ENCODE measurements at places on chromosomes 2 and 18.

GRCh38 chr2:11482473-11483035, 16.6 kb upstream of the E2F6 start:
- DNase-seq, result no peak

GRCh38 chr2:225466891-225467604, 67.5 kb downstream of the NYAP2 start:
- DNase-seq, result no peak

- DNase-seq, result no peak
These were observed 899 bp upstream of the PELI1 start for GRCh38 chr2:64145119-64145518.

DNA sequence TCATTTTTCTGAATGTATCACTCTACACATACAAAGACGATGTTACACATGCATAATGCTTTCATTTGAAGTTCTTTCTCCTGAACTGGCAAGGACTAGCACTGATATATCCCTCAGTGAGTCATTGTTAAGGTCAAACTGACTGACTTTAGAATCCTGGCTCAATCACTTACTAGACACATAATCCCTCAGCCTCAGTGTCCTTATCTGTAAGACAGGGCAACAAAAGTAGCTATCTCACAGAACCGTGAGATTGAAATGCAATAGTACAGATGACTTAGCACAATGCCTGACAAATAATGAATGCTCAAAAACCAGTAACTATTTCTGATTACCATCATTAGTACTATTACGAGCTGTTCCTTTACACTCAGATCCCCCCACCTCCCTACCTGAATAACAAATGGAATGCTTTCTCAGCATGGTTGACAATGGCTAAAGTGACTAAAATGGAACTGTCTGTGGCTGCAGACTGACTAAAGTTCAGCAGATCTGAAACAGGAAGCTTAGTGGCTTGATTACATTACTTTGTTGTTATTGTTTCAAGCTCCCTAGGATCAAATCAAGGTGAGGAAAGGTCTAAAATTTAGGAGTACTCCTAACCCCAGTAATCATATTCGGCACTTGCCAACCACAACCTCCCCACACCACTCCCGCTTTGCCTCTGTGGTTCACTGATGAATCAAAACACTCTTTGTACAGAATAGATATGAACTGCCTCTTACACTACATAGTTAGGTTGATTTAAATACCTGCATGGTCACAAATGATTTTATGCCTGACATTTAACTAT, 35.8 kb upstream of the CACNB4 start:
- DNase-seq, result no peak

DNA sequence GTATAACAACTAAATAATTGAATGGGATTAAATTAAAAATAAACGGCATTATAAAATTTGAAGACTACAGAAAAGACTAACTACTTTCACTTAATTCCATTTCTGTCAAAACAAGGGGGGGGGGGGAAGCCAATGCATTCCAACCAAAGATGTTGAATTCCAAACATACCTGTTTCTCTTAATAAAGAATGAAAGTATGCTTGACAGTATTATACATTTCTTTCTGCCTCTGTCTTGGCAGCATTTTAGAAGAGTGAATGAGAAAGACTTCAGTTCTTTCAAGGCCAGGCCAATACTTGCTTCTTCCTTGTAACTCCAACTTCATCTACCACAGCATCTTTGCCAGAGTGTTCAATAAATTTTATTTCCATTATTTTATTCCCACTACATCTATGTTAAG, 65.9 kb downstream of the PDE11A start:
- DNase-seq, result no peak

DNA sequence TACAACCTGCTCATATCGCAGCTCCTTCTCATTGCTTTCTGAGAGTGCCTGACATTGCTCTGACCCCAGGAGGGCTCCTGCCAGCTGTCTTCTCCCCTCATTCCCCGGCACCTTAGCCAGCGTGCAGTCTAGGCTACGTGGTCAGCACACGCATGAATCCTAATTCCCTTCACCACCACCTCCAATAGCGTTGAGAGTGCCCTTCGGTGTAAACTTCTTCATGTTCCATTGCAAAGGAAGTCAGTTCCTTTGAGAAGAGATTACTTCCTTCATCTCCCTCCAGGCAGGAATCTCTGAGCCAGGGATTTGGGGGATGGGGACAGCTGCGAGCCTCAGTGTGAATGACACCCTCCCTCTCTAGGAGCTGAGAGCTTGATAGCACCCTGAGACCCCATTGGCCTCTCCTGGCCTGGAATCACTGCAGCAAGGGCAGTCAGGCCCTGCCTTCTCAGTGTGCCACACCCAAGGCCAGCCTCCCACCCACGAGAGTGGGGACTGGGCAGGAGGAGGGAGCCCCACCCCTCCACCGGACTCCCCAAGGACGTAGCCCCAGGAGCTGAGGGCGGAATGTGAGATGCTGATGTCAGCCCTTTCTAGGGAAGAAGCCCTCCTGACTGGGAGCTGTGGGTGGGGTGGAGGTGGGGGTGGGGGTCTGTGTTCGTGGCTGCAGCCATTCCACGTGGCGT, 53.4 kb downstream of the SLC66A2 start:
- no peak for DNase-seq

- no peak for DNase-seq
These were observed 40.0 kb upstream of the ATG16L1 start for GRCh38 chr2:233211548-233211895.

- DNase-seq, result no peak
These were observed 27.2 kb downstream of the RNF152 start for GRCh38 chr18:61865466-61866175.

DNA sequence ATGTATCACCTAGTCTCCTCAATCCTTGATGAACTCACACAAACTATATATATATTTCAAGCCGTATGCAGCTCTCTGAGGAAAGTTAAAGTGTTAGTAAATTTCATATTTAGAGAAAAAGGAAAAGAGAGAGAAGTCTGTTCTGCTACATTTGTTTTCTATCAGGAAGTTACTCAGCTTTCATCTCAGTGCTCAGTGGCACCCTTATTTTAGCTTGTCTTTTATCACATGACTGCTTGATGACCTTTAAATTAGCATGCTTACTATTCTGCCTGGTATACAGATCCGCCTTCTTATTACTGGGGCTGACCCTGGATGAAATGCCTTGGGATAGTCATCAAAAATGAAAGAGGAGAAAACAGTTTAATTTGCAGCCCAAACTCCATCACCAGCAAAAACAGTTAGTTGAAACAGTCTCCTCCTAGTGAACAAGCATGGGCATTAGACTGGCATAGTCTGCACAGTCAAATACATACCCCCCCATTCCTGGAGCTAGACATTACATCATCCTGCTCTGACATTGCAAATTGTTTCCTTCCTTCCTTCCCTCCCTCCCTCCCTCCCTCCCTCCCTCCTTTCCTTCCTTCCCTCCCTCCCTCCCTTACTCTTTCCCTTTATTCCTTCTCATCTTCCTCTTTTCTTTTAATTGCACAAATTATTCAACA, 215.7 kb downstream of the TMEM182 start:
- DNase-seq, result no peak

DNA sequence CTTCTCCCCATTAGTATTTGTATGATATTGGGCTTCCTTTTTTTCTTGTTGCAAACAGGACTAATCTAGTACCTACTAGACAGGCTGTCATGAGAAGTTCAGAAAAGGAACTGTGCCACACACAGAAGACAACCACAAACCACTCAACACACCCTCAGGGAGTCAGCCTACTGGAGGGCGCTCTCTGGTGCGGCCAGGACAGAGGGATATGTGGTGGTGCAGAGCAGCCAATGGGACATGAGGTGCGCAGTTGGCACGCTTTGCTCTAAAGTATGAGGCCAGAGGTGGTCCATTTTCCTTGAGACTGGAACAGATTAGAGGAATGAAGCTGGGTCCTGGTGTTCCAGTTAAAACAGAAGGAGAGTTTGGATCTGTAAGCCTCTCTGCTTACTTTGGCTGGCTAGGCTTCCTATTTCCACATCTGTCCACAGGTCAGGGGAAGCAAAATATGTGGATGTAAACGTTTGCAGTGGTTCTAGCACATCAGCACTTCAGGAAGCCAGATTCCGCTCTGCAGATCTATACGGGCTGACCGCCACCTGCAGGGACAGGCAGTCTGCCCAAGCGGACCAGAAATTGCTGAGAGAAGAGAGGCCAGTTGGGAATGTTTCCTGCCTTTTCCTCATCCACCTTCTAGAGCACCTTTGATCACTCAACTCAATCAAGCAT, 114.1 kb downstream of the GFPT1 start:
- DNase-seq, result no peak

DNA sequence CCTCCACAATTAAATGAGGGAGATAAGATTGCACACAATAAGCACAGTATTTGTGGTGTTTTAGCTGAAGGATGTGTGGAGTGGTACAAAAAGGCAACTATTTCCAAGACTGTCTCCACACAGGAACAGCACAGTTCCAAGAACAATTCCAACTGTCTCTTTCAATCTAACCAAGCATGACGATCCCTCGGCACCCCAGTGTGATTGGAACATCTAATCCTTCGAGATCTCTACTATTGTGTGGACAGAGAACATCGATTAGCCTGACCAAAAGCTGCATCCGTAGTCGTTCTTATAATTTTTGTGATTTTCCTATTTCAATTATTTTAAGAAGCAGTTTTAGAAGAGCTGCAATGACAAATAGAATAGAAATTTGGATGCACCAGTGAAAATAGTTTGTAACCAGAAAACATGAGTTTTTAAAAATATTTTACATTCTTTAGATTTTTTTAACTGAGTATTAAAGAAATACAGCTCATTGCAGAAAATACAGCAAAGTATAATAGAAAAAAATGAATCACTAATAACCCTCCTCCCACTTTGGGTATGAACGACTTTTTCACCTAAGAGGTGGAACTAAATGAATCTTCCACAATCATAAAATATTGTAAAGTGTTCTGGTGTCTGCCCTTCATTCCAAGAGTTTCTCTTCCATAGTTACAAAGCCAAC, 76.4 kb upstream of the CABLES1 start:
- no peak for DNase-seq

- no peak for DNase-seq
These were observed 47.2 kb downstream of the CYB5A start for GRCh38 chr18:74244554-74244953.

- no peak for DNase-seq
These were observed 681.3 kb downstream of the ADCYAP1 start for GRCh38 chr18:1585881-1586488.

- no peak for DNase-seq
These were observed 4.4 kb upstream of the SMAD7 start for GRCh38 chr18:48954886-48955819.

DNA sequence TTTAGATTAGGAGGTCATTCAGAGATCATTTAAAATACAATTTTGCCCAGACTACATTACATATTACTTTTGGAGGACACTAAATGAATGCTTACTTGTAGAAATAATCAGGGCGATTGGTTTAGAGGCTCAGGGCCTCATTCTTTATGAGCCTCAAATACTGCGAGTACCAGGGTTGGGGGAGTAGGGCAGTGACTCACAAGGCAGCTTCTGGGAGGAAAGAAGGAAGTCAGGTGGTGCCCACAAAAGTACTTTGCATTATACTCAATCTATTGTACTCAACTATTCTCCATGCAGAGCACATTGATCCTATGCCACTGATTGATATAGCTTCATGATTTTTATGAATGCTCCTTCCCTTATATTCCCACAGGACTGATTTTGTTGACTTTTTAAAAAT, 166.9 kb downstream of the SOCS6 start:
- DNase-seq, result no peak

DNA sequence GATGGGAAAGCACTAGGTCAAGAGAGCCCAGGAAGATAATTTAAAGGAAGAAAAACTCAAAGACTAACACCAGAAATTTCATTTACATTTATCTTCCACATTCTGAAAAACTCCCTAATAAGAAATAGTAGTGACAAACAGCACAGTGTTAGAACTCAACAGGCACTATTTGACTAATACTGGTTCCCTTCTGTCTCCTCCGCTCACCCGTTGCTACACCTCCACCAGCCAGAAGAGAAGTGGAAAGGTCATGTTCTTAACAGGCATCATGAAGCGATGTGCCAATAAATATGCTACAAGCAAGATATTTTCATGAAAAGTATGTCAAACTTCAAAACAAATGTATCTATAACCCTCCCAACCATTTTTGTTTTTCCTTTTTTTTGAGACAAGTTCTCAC, 5.7 kb downstream of the ROCK1 start:
- no peak for DNase-seq

GRCh38 chr2:113980946-113981345, 91.1 kb downstream of the ACTR3 start:
- DNase-seq, result no peak

- no peak for DNase-seq
These were observed 269.3 kb upstream of the SETBP1 start for GRCh38 chr18:44411262-44411905.

GRCh38 chr2:40485318-40485717, 33.4 kb upstream of the SLC8A1 start:
- no peak for DNase-seq

- DNase-seq, result no peak
These were observed 7.7 kb downstream of the ZSCAN30 start for GRCh38 chr18:35282353-35282752.

DNA sequence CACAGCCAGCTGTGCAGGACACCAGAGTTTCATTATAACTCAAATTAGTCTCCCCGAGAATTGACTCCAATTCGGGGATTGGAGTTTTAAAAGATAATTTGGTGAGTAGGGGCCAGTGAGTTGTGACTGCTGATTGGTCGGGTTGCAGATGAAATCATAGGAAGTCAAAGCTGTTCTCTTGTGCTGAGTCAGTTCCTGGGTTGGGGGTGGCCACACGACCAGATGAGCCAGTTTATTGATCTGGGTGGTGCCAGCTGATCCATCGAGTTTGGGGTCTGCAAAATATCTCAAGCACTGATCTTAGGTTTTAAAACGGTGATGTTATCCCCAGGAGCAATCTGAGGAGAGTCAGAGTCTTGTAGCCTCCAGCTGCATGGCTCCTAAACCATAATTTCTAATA, 82.7 kb upstream of the SLC66A3 start:
- no peak for DNase-seq

DNA sequence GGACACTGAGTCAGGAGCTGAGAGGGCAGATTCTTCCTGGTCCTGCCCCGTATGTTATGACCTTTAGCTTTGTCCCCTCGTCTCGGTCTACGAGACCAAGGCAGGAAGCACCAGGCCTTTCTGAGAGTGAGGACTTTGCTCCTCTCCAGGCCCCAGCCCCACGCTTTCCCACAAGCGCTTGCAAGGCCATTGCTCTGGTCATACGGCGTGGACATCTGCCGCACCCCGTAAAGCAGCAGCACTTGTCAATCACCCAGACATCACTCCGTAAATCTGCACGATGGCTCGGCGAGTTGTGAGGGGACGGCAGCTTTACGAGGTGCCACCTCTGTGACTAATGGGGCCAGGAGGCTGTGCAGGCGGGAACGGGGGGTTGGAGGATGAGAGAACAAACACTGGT, 100.8 kb upstream of the TWIST2 start:
- DNase-seq, result no peak

- no peak for DNase-seq
These were observed 99.8 kb upstream of the ZEB2 start for GRCh38 chr2:144619760-144620159.

- no peak for DNase-seq
These were observed 36.5 kb downstream of the BCL2L11 start for GRCh38 chr2:111157071-111157661.

- DNase-seq, result no peak
These were observed 61.8 kb downstream of the TBC1D8 start for GRCh38 chr2:101089419-101089818.
